ENCODE measurements at places on chromosomes 6 and 20.

- peak; percentile 52 for DNase-seq
Measured at GRCh38 chr20:53943522-53944291, 126.7 kb downstream of the BCAS1 start.

DNA sequence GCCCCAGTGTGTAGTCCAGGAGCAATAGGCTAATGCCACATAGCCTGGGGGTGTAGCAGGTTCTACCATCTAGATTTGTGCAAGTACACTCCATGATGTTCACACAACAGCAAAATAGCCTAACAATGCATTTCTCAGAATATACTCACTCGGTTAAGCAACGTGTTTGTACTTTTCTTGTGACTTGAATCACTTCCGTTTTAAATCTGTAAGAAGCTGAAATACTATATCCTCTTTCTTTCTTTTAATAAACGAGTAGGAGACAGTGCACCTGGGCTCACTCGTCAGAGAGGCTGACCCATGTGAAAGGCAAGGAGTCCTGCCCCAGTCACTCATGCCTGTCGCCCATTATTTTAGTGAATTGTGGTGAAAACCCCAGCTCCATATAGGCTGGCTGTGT, 201.6 kb downstream of the FOXA2 start:
- DNase-seq, result peak; percentile 72

GRCh38 chr6:117974914-117975627, 68.0 kb downstream of the SLC35F1 start:
- DNase-seq, result no peak

DNA sequence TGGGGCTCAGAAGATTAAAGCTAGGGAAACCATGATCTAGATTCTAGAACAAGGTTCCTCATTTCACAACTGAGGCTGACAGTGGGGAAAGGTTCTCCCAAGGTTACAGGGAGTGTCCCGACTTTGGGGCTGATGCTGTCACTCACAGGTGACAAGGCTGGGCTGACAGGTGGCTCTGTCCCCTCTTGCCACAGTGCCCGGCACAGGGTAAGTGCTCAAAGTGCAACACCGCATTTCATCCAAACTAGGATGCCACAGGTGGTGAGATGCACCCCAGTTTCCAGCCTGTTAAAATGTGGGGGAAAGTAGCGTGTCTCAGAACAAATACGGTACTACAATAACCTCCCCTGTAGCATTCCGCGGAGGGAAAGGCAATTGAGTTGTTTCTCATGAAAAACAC, 7.8 kb downstream of the ZBP1 start:
- no peak for DNase-seq

- no peak for DNase-seq
Measured at GRCh38 chr6:133376743-133377142, 135.6 kb downstream of the EYA4 start.

GRCh38 chr6:131789219-131789618, 18.6 kb upstream of the ENPP1 start:
- no peak for DNase-seq

DNA sequence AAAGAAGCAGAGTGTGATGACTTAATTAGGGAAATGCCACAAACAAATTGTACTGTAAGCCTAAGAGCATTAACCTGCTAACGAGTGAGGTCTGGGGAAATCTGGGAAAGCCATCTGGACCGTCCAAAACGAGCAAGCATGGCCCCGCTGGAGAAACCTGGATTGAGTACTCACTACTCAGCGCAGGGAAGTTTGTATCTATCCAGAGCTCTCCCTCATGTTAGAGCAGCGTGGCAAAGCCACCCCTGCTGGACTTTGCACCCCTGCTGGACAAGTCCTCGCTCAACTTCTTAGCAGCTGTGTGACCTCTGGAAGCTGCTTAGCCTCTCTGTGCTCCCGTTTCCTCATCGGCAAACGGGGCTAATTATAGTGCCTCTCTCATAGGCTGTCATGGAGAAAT, 37.3 kb downstream of the PSMG4 start:
- no peak for DNase-seq

DNA sequence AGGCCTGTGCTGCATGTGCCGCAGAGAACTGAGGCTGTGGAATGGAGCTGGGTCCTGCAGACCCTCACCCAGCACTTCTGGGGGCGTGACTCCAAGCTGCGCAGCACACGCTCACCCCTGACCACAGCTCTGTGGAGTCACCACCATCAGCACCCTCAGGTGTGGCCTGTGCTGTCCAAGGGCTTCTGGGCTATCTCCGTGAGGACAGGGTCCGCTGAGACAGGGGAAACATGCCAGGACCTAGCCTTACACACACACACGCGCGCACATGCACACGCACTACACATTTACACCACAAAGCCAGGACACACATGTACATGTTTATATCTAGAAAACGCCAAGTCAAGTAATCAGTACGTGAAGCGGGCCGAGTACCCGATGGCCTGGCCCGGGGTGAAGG, 26.8 kb upstream of the TCFL5 start:
- DNase-seq, result no peak
